ENCODE measurements at places on chromosomes 11 and 22. TPM values are rescaled to one million over a fixed set of nuclear protein-coding genes. Genes with fewer than 3 reads are reported as not detected.
A peak's percentile ranks its signal among the peaks of the same experiment; 100 is the strongest.

Gene CEP126
- total RNA-seq, result 3.8 TPM

GRCh38 chr11:46391186-46391577 is 394 bp downstream of the CHRM4 start:
- no peak for DNase-seq

Gene FIBIN
- total RNA-seq, result not detected

GRCh38 chr11:19332476-19332875 is 91.7 kb upstream of the E2F8 start:
- DNase-seq, result no peak

Gene MAJIN
- total RNA-seq, result not detected

- no peak for DNase-seq
Observed at GRCh38 chr11:23288003-23288783, 427.9 kb upstream of the CCDC179 start.

Gene C22orf31
- total RNA-seq, result not detected

Gene FOLR1
- 2.6 TPM for total RNA-seq

DNA sequence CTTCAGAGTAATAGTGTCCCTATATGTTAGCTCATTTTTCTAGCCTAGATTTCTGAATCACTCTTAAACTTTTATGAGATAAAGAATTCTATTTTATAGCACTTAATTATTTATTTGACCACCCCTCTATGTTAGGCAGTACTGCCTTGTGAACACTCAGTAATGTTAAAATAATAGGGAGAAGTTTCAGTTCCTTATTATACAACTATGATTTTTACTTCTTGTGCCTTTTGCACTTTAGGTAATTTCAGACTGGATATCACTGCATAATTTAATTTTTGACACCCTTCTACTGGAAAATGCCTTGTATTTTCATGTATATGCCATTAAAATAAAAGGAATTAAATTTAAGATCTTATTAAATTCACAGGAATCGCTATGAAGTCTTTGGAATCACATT is 3.1 kb downstream of the BCO2 start:
- DNase-seq, result no peak

DNA sequence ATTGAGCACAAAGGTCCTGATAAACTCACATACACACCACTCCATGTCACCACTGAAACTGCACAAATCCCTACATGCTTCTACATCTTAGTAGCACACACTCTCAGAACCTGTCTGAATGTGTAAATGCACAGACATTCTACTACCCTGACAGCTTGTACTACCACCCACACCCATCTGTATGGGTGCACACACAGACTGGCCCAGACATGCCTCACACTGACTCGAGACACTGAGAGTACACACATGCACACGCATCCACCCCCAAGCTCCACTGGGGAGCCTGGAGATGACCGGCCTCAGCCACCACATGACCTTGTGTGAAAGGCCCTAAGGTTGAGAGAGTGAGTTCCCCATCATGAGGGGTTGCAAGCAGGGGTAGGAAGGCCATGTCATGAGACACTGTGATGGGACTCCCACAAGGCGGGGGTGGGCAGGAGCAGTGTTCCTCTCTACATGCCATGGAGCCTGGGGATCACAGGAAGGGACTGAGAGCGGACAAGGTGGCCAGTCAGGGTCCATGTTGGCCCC is 28.1 kb downstream of the ARAP1 start:
- DNase-seq, result no peak

- no peak for DNase-seq
Observed at GRCh38 chr22:34592123-34592740, 473.7 kb upstream of the ISX start.

Gene MUC6
- 4.6 TPM for total RNA-seq

Gene ARHGAP32
- 40.1 TPM for total RNA-seq

DNA sequence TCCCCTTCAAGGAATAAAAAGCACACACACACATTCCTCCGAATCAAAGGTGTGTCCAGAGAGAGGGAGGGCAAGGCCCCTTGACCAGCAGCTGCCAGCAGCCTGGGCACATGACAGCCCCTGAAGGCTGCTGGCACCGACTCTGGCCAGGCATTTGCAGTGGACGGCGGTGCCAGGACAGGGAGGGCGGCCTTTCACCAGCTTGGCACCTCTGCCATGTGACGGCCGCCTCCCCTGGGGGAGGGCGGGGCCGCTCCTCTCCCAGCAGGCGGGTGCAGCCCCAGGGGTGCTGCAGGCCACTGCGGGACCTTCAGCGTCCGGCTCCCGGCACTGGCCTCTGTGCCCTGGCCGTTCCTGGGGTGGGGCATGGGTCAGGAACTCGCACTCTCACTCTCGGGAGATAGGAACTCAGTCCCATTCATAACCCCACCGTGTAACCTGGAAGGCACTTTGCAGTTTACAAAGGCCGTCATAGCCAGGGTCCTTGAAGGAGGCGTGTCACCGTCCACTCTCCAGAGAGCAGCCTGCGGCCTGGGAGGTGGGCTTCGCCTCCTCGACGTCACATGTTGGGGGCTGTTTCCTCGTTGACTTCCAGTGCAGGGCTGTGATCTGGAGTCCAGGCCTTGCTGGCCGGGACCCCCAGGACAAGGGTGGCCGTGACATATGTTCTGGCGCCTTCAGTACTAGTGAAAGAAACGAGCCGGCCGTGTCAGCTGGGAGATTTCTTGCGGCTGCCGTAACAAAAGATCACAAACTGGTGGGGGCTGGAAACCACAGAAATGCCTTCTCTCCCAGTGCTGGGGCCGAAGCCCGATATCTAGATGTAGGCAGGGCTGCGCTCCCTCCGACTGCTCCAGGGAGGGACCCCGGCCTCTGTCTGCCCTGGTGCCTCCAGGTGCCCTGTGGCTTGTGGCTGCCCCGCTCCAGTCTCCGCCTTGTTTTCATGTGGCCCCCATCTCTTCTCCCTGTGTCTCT is 39.9 kb upstream of the SMIM38 start:
- peak; percentile 67 for DNase-seq

Gene H19
- 1.9 TPM for total RNA-seq

DNA sequence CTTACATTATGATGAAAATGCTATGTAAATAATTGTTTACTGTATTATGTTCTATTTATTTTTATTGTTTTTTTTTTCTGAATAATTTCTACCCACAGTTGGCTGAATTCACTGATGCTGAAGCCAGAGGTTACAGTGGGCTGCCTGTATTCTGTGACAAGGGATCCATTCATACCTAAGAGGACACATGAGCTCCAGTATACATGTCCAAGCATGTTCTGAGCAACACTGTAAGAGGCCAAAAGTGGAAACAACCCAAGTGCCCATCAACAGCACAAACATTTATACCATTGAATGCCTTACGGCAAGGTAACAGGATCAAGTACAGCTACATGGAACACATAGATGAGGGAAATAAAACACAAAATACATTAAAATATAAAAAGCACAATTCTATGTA is 1.4 kb upstream of the SRSF8 start:
- DNase-seq, result no peak

DNA sequence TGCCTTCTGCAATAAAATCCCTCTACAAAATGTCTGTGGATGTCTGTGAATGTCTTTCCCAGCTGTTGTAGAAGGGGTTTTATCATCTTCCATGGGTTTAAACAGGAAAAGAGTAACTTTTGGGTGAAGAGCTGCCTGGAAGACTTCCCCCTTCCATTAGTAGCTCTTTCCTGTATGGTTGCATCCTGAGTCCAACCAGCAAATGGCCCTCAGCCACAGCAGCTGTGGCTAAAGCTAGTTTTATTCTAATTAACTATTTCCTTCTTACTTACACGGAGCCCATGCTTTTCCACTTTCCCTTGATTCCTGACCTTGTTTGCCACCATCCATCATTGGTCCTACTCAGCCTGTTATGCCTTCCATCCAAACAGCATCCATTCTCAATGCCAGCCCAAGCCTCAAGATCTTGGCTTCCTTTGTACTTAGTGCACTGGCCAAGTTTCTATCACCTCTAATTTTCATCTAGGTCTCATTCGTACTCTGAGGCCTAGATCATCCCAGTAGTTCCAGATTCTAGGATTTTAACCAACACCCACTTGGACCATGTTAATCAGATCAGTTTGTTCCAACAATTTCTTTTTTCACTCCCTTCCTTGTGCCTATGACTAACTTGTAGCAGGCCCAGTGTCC is 41.5 kb upstream of the CADM1 start:
- no peak for DNase-seq

DNA sequence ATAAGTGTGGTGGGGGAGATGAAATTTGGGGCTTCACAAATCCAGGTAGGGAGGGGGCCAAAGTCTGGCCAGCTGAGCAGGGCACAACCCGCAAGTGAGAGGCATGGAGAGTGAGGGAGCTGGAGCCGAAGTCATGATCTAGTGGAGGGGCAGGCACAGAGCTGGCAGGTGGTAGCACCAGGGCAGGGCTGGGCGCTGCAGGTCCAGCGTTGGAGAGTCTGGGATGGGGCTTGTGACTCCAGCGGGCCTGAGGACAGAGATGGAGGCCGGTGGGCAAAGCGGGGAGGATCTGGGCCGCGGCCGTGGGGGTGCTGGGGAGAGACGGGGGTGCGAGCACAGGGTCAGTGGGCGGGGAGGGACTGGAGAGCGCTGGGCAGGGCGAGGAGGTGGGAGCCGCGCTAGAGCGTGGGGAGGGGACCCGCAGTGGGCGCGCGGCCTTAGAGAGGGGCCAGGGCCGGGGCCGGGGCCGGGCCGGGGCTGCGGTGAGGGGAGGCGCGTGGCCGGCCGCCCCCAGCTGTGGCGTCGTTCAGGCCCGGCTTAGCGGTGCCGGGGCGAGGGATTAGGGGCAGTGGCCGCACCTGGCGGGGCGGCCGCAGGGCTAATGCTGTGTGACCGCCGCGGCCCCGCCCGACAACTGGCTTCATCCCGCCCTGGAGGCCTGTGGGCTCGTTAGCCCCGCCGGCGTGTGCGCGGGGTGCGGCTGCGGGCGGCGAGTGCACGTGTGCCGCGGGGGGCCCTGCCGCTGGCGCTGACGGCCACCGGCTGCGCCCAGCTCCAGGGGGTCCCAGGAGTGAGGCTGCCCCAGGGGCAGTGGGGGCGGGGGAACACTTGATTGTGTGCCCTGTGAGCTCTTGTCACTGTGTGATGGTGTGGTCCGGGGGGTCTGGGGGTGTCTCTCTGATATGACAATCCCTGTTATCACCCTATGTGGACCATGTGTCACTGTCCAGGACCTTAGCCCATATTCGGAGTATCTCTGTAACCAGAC is 23.6 kb upstream of the MYOD1 start:
- DNase-seq, result no peak

- DNase-seq, result no peak
Observed at GRCh38 chr11:115912484-115912945, 408.3 kb upstream of the CADM1 start.

DNA sequence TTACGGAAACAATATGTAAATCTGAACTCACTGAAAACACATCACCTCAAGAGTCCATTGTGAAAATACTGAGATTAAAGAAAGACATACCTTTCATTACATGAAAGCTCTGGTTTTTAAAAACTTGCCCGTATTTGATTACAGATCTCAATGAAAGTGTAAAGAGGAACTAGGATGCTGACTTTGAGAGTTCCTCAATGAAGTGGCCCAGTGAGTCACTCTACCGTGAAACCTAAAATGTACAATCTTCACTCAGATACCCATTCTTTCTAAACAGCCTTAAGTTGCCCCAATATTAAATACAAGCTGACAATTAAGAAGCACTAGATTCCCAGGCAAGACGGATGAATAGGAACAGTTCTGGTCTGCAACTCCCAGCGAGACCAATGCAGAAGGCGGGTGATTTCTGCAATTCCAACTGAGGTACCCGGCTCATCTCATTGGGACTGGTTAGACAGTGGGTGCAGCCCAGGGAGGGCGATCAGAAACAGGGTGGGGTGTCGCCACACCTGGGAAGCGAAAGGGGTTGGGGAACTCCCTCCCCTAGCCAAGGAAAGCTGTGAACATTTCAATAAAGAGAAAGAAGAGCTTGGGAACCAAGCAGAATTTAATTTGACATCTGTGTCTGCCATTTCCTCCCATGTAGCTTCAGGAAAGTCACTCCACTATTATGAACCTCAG is 33.8 kb upstream of the OR9G4 start:
- DNase-seq, result no peak

Gene HPX
- total RNA-seq, result 0.45 TPM

Gene SLC17A6
- total RNA-seq, result not detected

DNA sequence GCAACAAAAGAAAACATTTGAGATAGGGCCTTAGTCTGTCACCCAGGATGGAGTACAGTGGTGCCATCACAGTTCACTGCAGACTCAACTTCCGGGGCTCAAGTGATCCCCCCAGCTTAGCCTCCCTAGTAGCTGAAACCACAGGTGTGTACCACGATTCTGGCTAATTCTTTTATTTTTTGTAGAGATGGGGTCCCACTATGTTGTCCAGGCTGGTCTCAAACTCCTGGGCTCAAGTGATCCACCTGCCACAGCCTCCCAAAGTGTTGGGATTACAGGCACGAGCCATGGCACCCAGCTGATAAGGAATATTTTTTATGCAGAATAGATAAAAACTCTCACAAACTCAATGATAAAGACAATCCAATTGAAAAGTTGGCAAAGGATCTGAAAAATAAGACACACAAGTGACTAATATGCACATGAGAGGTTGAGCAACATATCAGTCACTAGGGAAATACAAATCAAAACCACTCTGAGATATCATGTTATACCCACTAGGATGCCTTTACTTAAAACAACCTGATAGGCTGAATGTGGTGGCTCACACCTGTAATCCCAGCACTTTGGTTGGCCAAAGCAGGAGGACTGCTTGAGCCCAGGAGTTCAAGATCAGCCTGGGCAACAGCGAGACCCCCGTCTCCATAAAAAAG is 33.9 kb upstream of the CLTCL1 start:
- no peak for DNase-seq

GRCh38 chr11:119470317-119471291 is 47.6 kb upstream of the THY1 start:
- no peak for DNase-seq

Gene DTX4
- total RNA-seq, result 56.7 TPM

GRCh38 chr11:2375341-2375853 is 1.7 kb upstream of the CD81 start:
- peak; percentile 43 for DNase-seq

All from Calu3 (cell line).